SW480 (cell line): ENCODE measurements at places on chromosomes 2 and 18.
A peak's percentile ranks its signal among the peaks of the same experiment; 100 is the strongest.

DNA sequence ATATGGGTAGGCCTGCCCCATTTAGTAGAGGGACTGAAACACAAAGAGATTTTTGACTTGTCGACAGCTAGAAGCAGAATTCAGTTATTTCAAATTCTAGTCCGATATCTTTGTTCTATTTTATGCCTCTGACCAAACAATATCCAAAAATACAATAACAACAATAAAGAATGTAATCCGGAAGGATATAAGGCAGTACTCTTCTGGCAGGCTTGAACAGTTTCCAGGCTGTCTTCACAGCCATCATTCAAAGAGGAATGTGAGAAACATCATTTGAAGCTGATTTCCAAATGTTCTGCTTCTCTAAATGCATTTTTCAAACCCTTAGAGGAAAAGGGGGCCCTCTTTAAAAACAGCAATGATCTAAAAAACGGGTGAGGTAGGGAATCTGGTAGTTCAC is 36.7 kb upstream of the SPTBN1 start:
- no peak for DNase-seq

- no peak for DNase-seq
These were observed 72.7 kb upstream of the ITPRID2 start for GRCh38 chr2:181818840-181819239.

DNA sequence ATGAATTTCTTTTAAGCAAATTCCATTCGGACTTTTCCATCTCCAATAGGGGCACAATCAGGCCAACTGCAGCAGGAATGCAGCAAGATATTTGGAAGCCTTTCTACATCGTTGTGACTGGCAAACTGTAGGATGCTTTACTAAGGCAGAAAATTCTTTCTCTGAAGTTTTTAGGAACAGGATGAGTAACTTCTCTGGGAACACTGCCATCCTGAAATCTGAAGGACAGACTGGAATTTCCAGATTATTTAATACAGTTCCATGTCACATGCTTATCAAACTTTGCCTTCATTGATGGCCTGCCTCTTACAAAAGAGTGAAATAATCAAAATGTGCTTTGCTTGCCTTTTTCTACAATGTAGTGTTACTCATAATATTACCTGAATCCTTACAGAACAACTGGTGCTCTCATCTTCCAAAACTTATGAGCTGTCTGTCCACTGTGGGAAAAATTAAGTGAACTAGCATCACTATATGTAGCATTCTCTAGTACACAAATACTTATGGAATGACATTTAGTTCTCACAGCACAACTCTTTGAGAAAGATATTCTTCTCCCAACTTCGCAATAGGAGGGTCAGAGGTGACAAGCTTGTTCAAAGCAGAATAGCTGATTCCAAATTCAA is 32.0 kb upstream of the MAP2 start:
- no peak for DNase-seq

DNA sequence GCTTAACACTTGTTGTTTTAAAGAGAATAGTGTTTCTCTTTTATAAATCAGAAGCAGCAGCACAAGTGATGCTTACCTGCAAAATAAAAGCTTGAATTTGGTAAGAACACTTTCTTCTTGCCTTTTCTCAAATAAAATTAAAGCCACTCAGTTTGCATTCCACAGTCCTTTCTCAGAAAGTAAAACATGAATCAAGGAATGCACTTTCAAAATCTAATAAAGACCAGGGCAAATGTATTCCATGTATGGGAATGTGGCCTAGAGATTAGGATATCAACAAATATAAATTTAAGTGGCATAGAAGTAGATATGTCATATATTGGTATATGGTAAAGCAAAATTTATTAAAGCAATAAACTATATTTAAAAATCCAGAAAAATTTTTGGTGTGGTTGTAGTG is 352.8 kb downstream of the THSD7B start:
- DNase-seq = no peak

DNA sequence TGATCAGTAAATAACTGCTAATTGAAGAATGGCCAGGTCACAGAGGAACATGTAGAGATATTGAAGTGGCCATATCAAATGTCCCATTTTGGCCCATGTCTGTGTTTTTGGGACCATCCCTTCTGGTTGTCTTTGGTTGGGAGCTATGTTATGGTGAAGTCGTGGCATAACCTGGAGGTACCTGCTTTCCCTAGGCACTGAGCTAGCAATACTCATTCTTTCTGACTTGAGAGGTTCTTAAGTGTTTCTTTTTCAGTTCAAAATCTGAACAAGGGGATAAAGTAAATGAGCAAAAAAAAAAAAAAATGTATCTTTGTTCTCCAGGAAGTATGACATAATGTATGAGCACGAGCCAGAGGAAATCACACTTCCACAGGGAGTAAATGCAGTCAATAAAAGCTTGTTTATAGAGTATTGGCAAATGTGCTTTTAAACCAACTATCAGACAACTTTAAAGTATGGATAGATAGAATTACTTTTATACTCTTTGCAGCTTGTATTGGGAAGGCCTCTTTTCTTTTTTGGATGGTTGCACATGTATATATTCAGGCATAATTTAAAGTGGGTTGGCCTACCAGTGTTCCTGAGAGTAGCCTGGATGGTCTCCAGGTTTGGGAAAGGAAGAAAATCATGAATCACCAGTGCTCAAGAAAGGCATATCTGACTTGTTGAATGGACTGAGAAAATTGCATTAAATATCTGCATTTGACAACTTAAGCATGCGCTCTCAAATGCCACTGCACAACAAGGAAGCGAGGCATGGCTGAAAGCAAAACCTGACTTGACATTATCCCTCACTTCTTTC is 125.0 kb downstream of the SPHKAP start:
- no peak for DNase-seq

DNA sequence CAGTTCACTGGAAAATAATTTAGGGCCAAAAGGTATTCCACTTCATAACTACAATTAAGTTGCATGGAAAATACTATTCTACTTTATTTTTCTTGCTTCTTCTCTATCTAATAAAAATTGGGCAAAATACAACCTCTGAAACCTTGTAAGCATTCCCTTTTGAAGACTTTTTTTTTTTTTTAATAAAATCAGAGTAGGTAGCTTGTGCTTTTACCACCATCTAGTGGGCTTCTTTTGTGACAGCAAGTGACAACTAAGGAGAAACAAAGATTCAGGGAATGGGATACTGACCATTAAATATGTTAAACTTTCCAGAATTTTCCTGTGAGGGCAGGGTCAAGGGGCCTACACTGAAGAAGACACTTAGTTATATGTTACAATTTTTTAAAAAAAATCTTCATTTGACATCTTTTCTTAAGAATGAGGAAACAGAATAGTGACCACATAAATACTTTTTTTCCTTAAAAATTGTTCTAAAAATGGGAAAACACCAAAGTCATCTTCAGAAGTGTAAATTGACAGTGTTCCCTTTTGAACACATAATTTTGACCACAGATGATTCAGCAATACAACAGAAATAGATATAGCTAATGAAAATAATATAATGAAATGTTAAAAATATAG is 1183.2 kb upstream of the ACVR2A start:
- peak; percentile 45 for DNase-seq

DNA sequence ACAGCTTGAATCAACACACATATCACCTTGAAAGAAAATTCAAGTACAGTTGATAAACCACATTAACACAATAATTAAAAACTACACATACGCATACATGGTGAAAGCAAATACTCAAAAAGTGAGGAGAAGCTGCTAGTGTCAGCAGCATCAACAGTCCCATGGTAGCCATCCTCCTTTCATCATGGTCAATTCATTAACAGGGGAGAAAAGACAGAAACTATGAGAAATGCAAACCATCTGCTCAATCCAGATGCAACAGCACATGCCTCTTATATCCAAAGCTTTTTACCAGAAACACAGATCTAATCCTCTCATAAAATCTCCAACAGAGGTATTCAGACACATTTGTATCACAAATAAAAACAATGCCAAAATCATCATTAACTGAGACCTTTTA is 81.9 kb upstream of the CHRNA1 start:
- DNase-seq = no peak

GRCh38 chr2:192029089-192029488 is 165.6 kb downstream of the TMEFF2 start:
- peak; percentile 5 for DNase-seq

DNA sequence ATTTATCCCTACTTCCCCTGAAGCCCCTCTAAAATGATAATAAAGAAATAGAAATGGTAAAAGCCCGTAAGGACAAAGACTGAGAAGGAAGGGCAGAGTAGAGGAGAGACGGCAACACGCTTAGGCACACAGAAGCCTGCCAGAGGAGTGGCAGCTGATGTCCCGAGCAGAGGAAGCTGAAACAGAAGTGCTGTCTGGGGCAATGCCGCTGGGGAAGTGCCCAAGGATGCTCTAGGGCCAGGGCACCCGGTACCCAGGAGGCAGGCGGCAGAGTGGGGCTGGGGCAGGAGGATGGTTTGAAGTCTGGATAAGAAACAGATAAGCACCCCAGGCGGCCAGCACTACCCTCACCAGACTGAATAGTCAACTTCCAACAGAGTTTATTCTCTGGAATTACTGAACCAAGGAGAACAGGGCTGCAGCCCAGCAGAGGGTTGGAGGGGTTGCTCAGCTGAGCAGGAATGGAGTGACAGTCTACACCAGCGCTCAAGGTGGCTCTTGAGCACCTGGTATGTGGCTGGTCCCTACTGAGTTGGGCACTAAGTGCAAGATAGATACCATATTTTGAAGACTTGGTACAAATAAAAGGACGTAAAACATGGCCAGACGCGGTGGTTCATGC is 22.4 kb downstream of the TMEM37 start:
- DNase-seq = no peak

GRCh38 chr2:235568431-235568830 is 74.6 kb downstream of the AGAP1 start:
- no peak for DNase-seq

GRCh38 chr2:29874745-29875144 is 46.6 kb downstream of the ALK start:
- DNase-seq = no peak

- DNase-seq = no peak
These were observed 40.1 kb downstream of the TNP1 start for GRCh38 chr2:216819766-216820165.

- DNase-seq = no peak
These were observed 98.8 kb downstream of the TNS1 start for GRCh38 chr2:217903859-217904613.

GRCh38 chr2:3348767-3349166 is 28.9 kb downstream of the EIPR1 start:
- DNase-seq = no peak

- DNase-seq = no peak
These were observed 1824.3 kb upstream of the CELF4 start for GRCh38 chr18:39389800-39390379.

DNA sequence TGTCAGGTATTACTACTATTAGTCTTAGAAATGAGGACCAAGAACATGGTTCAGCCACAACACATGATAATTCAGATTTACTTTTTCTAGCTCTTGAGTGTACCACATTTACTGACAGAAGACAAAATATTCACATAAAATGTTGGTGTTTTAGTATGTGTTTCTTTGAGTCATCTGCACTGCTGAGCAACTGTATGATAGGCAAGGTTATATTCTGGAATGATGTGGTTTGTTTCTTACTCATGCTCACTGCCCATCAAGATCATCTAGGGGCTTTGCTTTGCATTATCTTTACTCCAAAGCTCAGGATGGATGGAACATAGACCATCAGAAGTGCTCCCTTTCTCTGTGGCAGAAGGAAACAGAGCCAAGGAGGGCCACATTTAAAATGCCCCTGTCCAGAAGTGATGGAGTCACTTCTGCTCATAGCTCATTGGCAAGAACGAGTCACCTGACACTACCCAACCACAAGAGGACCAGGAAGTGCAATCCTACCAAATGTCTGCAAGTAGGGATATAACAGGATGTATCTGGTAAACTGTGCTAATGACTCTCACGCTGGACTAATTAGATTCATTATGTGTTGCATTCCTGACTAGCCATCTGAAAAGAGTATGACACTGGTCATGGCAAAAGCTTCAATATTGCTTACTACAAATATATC is 81.5 kb downstream of the DIS3L2 start:
- no peak for DNase-seq

DNA sequence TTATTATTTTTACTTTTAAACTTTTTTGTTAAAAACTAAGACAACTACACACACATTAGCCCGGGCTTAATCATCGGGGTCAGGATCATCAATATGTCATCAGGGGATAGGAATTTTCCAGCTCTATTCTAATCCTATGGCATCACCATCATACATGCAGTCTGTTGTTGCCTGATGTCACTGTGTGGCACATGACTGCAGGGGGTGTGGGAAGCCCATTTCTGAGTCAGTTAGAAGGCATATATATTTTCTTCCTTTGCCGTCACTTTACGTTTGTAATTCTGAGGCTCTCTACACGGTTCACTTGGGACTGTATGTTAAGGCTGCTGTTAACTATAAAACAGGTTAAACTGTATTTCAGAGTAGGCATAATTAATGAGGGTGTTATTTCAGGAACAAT is 144.4 kb upstream of the ITGA6 start:
- peak; percentile 41 for DNase-seq

GRCh38 chr2:159793326-159793725 is 4.7 kb downstream of the CD302 start:
- no peak for DNase-seq

GRCh38 chr2:150517951-150518680 is 30.6 kb upstream of the RND3 start:
- DNase-seq = no peak

DNA sequence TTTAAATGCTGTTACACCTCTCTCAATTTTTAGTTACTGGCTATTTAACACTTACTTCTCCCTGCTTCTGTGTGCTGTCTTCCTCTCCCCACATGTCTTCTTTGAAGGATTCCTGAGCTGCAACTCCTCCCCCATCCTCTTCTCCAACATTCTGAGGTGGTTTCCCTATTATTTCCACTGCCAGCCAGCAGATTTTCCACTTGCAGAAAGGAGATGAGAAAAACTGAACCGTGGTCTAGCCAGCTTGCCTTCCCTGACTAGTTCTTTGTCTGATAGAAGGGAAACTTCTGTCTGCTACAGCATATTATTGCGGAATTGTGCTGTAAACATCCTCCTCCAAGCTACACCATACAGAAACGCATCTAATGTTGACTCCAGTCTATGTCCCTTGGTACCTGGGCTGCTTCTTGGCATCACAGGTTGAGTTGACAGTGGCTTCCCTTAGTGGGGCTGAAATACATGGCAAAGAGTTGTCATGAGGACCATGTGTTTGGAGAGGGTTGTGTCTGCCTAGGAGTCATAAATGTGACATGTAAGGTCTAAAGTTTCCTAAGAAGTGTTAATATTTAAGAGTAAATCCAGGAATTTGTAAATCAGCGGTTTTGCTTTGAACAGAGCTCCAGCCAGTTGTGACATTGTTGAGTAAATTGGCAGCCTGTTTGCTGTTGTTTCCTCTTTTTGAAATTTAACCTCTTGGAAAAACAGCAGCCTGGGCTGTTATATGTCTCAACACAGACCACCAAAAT is 68.3 kb upstream of the RND3 start:
- DNase-seq = no peak
